ENCODE measurements at places on chromosomes 6 and 20.

GRCh38 chr6:120484146-120484545, 850.1 kb downstream of the TBC1D32 start:
- DNase-seq = no peak

DNA sequence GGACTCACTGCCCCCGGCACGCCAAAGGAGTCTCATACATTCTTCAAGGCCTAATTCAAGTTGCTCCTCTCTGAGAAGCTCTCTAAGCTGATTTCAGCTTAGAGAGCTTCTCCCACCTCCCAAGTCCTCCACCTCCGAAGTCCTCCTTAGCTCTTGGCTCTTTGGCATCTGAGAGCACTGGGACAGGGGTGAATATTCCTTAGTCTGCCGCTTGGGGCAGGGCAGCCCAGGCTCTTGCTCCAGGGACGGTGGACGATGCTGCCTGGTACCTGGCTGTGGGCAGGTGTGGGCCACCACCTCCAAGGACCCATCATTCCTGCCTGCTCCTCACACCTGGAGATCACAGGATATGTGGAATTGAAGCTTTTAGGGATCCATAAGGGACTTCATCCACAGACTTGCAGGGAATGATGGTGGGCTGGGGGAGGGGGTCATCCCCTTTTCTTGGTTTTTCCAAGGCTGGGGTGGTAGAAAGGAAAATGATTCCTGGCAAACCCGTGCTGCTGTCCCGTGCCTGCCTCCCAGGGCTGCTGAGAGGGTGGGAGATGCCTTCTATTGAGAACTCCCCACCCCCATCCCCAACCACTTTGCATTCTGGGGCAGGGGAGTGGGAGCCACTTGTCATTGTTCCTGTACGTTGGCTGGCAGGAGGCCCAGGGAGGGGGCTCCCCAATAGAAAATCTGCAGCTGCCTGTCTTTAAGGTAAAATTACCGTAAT, 57.4 kb downstream of the ARHGAP40 start:
- DNase-seq = peak; percentile 27

- no peak for DNase-seq
Observed at GRCh38 chr6:163643866-163644265, 229.3 kb downstream of the QKI start.

DNA sequence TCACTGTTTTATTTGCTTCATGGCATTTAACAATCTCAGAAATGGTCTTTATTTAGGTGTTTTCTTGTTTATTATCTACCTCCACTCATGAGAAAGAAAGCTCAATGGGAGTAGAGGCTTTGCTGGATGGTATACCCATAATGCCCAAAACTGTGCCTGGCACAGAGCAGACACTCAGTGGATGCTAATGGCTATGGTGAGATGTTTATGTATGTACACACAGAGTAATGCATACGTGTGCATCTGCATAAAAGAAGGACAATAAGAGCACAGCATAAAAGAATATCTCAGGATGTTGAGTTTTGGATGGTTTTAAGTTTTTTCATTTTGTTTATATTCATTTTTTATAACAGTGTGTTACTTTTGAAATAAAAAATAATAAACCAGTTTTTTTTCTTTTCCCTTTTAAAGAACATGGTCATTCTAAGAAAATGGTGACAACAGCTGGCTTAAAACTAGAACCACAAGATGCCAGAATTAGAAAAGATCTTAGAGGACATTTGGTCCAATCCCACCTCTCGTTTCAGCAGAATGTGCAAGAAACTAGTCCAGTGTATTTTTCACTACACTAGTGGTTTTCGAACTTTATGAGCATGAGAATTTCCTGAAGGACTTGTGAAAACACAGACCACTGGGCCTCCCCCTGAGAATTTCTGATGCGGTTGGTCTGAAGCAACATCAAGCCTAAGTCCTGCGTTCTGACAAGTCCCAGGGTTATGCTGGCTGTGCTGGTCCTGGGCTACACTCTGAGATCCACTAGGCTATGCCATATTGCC, 131.9 kb downstream of the FYN start:
- no peak for DNase-seq

GRCh38 chr6:134357022-134357487, 39.1 kb upstream of the SGK1 start:
- no peak for DNase-seq

DNA sequence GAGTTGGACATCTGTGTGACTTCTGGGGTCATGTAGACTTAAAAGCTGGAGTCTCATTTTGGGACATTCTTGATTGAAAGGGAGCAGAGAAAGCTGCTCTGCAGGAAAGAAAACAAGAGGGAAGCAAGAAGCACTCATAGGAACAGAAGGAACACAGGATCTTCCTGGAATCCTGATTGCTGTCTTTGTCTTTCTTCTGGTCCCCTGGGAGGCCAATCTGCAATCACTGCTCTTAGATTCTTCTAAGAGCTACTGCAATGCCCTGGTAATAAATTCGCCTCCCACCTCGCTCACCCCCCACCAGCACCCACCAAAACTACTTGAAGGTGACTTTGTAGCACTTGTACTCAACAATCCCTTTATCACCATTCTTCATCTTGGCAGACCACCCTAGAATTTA, 51.8 kb downstream of the SLC35B3 start:
- DNase-seq = no peak

DNA sequence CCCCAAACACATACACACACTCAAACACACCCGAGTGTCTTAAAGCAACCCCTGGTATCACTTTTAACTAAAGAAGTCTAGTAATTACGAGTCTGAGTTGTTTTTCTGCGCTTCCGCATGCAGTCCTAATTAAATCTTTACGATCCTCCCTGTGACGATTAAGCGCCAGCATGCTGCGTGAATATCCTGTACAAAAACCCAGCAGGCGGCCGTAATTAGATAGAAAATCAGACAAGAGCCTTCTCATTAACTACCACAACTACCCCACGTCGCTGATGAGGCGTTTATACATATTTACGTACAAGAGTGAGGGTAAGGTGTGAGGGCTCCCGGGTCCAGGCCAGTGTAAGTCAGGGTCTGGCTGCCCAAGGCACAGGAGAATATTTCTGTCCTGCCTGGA, 8.1 kb downstream of the TFAP2B start:
- DNase-seq = no peak

DNA sequence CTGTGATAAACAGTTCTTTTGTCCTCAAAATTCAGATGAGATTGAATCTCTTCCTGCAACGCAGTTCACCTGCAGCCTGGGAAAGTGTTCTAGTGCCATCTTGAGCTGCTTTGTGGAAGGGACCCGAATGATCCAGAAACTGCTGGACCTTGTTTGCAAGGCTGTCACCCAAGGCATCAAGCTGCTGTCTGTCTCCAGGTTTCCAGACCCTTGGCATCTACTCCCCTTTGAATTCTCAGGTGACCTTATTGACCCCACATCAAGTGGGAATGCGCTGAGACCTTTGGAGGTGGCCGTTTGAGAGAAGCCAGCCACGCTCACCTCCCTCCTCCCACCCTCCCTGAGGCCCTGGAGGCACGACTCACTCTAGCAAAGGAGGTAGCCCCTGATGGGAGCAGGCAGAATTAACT, 112.5 kb downstream of the EDN3 start:
- DNase-seq = no peak

DNA sequence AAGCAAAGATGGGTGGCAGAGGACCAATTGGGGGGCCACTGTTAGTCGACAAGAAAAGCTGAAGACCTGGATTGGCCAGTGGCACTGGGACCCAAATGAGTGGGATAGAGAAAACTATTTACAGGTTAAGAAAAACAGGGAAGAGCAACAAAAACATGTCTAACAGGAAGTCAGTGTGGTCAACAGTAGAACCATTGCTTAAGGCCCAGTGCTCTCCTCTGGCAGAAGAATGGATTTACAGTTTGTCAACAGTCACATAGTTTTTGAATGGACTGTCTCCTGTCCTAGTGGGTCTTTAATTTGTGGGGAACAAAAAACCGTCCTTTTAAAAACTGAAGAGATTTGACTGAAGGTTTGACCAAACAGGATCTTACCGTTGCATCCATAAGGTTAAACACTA, 12.1 kb upstream of the WTAP start:
- DNase-seq = no peak

GRCh38 chr6:128479991-128480390, 40.4 kb downstream of the PTPRK start:
- no peak for DNase-seq

- no peak for DNase-seq
Observed at GRCh38 chr6:133467982-133468380, 226.8 kb downstream of the EYA4 start.

GRCh38 chr20:47202733-47203667, 153.5 kb downstream of the ZMYND8 start:
- no peak for DNase-seq

GRCh38 chr20:61705386-61706258, 360.1 kb downstream of the TAF4 start:
- DNase-seq = no peak

DNA sequence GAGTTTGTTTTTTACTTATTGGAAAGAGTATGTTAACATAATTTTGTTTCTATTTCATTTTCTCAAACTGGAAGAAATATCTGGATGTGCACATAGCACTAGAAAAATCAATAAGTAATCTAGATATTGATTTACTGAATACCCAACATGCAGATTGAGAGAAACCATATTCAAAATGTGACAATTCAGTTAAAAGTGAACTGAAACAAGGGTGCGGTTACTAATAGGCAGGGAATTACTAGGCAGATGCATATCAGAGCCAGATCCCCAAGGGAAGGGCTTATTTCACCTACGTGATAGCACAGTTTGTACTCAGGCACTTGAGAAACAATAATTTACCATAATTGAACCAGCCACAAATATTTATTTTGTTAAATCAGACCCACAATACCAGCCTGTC, 493.1 kb upstream of the FLRT3 start:
- DNase-seq = no peak

DNA sequence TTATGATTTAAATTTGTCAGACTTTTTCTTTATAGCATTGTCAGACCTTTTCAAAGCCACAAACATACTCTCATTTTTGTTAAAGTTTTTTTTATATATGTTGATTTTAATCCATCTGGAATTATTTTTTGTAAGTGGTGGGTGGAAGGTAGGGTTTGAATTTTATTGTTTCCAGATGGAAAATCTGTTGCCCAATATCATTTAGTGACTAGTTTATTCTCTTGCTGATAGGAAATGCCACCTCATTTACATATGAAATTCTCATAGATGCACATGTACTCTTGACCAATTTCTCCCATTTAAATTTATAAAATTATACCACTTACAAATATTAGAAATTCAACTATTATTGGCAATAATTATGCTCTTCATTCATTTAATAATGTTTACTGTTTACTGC, 52.1 kb upstream of the PLCB1 start:
- DNase-seq = no peak

DNA sequence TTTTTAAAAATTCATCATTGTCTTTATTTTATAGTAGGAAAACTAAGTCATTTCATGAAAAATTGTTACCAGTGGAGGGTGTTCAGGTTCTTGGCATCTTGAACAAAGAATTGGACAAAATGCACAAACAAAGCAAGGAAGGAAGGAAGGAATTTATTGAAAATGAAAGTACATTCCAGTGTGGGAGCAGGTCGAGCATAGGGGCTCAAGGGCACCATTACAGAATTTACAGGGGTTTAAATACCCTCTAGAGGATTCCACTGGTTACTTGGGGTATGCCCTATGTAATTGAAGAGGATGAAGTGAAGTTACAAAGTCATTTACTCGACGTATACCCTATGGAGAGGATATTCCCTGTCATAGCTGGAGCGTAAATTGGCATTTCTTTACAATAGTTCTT, 37.4 kb upstream of the HDAC2 start:
- no peak for DNase-seq

GRCh38 chr6:84271061-84271716, 43.7 kb upstream of the CEP162 start:
- DNase-seq = no peak

DNA sequence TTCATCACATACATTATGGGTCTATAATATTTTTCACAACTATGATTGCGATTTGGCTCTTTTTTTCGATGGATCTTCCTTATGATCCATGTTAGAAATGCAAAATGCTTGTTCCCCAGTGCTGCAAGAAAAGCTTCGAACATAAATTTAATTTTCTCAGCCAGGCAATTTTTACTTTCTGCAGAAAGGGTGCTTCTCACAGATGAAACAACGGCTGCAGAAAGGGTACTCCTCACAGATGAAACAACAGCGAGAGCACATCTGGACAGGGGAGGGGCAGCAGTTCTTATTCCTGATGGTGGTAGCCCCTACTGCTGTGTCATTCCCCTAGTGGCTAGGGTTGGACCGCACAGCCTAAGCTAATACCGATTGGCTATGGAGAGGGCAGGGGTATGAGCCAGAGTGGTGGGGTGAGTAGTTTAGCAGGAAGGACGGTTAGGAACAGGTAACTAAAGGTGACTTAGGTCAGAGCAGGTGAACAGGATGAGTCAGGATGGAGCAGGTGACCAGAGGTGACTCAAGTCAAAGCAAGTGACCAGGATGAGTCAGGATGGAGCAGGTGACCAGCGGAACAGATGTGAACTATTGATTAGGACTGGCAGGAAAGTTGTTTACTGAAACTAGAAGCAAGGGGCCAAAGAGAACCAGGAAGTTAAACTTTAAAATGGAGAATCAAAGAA, 13.4 kb upstream of the TREML4 start:
- DNase-seq = no peak

Data from activated T-cell treated with anti-CD3 and anti-CD28 coated beads, Interleukin-2, amount 50 U/mL, for 4 hours (primary cell).